Nucleus accumbens (tissue), 56 donors: ENCODE measurements at places on chromosomes 16 and 17.

DNA sequence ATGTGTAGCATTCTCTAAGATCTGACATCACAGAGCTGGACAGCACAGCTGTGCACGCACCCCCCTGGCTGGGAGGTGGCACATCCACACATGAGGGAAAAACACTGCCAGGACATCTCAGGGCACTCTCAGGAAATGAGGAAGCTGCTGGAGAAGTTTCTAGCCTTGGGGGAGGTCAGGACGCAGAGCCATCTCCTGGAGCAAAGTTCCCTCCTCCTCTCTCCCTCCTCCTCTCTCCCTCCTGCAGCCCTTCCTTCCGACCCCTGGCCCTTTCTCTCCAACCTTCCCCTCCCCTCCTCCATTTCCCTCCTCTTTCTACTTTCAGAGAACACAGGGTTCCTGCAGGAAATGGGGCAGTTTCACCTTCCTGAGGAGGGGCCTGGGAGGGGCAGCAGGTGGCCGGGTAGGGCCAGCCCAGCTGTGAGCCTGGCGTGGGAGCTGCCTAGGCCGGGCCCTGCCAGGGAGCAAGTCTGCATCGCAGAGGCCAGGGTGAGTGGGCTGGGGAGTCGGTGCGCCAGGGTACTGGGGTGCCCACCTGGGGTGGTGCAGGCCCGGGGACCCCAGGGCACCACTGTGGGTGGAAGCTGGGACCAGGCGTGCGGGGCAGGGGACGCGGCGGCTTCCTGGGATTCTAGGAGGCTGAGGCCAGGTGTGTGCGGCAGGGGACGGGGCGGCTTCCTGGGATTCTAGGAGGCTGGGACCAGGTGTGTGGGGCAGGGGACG, at the start of gene DPEP1:
Gene DPEP1, plus strand, starts transcription at position 412 of the 723 bp plus-strand sequence. CDS start 16,769 bp downstream, outside the sequence.
- no peak for DNase-seq

- DNase-seq, result no peak
Measured at GRCh38 chr16:79798416-79799053, 198.0 kb upstream of the MAF start.

DNA sequence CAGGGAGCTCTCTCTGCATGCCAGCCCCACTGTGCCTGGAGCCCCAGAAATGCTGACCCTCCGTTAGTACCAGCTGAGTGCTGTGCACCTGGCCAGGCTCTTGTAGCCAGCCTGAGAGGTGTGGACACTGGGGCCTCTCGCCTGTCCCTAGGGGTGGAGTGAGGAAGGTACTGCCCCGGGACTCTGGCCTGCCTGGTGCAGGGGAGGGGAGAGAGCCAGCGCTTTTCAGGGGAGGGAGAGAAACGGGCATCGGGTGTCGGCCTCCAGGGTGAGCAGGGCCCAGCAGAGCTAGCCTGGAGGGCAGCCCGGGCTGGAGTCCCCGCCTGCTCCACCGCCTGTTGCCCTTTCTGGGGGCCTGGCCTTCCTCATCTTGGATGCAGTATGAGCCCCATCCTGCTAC, 13.1 kb downstream of the MAP2K3 start:
- no peak for DNase-seq

- no peak for DNase-seq
Measured at GRCh38 chr17:4947411-4948165, 742 bp downstream of the PFN1 start.
